ENCODE measurements at places on chromosomes 11 and 22.

- no peak for DNase-seq
Observed at GRCh38 chr11:69513663-69514224, 32.3 kb downstream of the LINC01488 start.

DNA sequence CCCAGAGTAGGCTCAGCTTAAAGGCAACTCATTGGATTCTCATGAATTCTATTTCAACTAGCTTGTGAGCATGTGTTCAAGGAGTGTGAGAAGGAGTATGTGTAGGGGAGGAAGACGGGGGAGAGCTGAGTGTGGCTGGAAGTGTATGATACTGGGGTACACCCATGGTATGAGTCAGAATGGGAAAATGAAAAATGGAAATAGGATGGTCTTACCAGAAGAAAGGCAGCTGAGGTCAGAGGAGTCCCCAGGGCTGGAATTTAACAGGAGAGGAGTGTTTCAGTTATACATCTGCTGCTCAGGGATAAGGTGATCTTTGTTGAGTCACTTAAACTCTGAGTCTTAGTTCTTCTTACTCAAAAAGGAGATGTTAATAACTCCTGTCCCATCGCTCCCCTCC is 6.7 kb upstream of the ADAMTS15 start:
- DNase-seq: no peak

DNA sequence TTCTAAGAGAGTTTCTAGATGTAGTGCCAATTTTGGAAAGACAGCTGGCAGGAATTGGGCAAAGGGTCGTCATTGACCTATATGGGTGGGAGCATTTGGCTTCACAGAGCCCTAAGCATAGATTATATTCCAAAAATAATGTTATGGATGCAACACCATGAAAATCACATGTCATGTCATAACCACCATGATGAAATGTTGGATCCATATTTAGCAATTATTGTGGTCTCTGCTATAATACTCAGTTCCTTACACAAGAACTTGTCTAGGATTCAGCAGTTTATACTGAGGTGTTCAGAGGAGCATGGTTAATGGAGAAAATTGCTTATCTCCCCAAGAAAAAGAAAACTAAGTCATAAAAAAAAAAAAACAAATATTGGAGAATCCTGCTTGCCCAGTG is 31.6 kb downstream of the NTM start:
- no peak for DNase-seq

- no peak for DNase-seq
Observed at GRCh38 chr22:50018608-50019285, 6.2 kb upstream of the IL17REL start.

DNA sequence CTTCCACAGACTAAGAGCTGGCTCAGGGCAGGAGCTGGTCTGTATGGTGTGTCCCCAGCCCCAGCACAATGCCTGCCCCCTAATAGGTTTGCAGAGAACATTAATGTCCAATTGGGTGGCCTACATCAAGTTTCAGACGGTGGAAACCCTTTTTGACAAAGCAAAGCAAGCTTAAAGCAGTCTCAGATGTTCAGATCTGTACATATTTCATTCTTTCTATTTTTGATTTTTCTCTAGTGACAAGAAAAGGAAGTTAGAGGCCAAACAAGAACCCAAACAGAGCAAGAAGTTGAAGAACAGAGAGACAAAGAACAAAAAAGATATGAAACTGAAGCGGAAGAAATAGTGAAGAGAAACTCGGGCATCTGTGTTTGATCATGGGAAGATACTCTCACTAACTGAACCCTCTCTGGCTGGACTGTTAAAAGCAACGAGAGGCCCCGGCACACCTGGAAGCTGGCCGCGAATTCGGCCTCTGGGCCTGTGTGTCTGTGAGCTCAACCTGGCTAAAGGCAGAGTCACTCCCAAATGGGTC is 40.5 kb downstream of the NAT10 start:
- DNase-seq: no peak

GRCh38 chr11:28815110-28815509 is 706.9 kb downstream of the METTL15 start:
- no peak for DNase-seq
